ENCODE measurements at places on chromosomes 1 and 21.

DNA sequence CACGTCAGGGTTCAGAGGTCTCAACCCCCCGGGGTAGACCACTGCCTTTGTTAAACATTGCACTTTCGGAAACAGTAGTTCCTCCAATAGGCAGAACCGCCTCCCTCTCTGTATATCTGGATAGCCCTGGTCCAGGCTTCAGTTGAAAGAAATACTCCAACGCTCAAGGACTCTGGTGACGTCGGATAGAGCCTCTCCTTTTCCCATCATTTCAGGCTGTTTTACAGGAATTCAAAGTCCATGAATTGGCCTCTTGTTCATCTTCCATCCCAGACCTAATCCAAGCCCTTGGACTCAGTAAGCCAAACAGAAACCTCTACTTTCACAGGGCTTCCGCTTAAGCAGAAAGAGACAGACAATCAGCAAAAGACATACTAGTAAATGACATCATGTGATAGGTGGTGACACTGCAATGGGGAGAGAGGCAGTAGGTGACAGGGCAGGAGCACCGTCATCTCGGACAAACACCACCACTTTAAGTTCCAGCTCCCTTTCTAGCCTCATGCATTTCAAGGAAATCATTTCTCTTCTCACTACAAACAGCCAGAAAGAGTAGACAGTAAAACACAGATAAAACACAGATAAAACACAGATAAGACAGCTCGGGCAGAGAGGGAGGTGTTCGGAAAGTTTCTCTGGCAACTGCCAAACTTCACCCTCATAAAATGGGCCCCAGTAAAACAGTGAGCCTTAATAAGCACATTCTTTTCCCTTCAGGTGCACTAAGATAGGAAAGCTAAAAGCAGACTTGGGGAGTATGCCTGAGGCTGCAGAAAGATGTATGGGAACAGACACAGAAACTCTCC, 2.3 kb upstream of the PLA2G2A start:
- DNase-seq = no peak

DNA sequence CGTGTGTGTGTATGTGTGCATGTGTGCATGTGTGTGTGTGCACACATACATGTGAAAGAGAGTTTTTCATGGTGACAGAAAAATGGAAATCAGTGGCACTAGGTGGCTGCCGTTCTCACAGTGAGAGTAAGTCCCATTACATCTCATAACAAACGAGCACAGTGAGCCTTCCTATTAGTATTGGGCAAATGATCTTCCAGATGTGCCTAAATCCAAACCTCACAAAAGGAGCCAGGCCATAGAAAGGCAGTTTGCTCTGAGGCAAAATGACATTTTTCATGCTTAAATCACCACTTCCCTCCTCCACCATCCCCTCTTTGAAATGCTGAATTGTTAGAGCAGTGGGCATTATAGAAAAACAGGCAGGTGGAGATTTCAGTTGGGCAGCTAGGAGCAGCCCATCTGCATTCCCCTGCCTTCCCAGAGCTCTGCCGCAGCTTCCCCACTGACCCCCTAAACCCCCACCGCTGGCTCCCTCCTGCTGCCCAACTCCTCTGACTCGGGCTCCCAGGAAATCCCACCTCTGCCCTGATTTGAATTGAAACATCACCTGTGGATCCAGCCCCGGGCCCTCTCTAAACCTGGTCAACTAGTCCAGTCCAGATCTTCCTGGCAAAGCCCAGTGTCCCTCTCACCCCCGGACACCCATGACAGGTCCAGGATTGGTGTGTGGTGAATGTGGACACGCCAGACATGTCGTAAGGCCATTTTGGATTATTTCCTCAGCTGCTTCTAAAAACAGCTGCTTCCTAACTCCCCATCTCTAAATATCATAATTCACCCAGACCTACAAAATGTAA, 190.5 kb downstream of the SEC16B start:
- DNase-seq = no peak

GRCh38 chr1:182444497-182444896, 5.4 kb upstream of the RGSL1 start:
- DNase-seq = no peak

DNA sequence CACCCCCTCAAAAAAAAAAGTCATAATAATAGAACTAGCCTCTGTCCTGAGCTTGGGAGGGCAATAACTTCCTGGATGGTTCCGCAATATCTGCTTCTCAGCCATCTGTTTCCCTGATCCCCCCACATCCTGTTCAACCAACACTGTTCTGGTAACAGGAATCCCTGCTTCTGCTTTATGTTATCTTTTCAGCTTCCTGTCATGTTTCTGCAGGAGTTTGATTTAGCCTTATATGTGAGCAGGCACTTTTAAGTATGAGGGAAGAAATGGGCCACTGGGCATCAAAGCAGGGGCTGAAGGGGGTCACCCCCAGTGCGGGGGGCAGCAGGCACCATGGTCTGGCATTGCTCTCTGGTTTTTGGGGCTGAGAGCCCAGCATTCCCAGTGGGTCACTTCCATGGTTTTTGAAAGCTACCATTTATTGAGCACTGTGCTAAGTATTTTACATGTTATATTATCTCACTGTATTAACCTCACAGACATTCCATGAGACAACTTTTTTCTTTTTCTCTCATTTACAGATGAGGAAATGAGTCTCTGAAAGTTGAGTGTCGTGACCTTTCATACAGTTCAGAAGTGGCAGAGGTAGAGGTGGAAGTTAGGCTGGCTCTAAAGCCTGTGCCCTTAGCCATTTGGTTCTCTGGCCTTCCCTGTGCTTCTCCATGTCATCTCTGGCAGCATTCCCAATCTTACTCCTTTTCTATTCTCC, 61.9 kb downstream of the DNTTIP2 start:
- no peak for DNase-seq

GRCh38 chr1:206814716-206815341, 42.5 kb upstream of the IL10 start:
- no peak for DNase-seq
